ENCODE measurements at places on chromosomes 5 and 9.

DNA sequence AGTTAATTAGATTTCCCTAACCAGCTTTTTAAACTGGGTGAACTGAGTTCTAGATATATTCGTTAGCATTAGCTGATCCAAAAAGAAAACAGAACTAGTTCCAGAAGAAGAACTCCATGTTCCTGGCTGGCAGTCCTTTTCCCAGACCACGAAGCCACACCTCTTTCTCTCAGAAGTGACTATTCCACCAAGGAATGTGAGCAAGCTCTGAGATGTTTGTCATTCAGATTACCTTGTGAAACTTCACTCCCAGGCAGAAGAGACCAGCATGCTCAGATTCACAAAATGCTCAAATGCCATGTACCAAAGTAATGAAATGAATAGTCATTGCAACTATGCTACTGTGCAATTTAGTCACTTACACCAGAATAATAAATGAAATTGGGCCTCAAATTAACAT, 4.4 kb upstream of the SSBP2 start:
- no peak for DNase-seq

- DNase-seq, result no peak
Measured at GRCh38 chr9:69140123-69140735, 33.8 kb upstream of the TJP2 start.

- DNase-seq, result no peak
Measured at GRCh38 chr9:108551030-108551841, 304.6 kb downstream of the ACTL7B start.

GRCh38 chr5:5326115-5326758, 96.2 kb upstream of the ICE1 start:
- no peak for DNase-seq

- no peak for DNase-seq
Measured at GRCh38 chr5:173243831-173244305, 8.9 kb upstream of the NKX2-5 start.

DNA sequence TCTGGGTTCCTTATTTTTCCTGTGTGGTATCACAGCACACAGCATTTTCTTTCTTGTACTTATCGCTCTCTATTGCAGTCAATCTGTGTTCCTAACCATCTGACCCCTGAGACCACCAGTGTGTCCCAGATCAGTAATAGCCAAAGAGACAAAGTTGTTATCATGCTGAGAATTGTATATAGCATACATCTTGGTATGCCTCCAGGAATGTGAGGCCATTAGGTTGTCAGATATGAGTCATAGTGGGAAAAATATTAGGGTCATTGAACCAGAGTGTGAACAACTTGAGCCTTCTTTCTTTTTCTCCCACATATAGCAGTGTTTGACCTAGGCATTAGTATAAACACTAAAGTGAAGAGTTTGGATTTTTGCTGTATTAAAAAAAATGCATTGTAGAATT, 106.3 kb downstream of the NDUFAF2 start:
- DNase-seq, result no peak

DNA sequence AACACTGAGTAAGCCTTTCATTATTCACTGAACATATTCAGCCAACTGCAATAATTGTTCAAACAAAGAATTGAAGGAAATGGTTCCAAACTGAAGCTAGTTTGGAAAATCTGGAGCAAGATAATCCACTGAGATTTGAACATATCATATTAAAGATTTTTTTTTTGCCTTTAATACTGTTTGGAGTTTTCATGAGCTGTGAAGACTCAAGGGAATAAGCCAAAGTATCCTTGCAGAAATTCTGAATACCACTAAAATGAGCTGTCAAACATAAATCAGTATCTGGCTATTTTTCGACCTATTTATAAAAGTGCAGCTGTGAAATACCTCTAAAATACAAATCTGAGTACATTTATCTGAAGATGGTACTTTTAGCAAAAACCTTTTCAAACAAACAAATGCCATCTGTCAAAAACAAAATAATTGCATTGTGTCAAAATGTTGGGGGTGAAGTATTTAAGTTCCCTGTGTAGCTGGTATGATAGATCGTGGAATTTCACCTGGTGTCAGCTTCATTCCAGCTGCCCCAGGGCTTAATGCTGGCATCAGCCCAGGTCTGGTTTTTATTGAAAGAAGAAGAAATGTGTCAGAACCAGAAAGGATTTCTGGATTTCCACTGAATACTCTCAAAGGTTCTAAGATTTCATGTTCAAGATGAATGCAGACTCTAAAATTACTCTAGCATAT, 149.0 kb upstream of the GRAMD2B start:
- DNase-seq, result no peak

DNA sequence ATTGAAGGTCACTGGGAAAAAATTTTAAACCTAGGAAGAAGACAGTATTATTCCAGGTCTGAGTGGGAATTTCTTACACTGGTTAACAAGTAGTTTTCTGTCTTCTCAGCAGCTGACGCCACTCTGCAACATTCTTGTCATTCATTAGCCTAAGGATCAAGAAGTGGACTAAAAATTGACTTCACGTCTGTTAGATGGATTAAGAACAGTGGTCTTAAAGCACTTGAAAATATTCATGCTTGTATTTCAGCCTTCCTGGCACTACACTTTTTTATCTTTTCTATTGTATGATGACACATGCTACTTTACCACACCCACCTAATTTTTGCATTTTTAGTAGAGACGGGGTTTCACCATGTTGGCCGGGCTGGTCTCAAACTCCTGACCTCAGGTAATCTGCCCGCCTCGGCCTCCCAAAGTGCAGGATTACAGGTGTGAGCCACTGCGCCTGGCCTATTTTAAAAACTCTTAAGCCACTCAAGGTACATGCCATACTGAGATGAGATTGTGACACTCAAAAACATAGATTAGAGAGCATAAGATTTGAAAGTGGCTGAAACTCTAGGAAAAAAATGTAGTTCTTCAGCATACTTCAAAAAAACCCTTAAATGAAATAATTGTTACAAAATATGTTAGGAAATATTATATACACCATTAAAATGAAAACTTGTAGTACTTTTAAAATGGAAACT, 8.4 kb downstream of the MATR3 start:
- no peak for DNase-seq

DNA sequence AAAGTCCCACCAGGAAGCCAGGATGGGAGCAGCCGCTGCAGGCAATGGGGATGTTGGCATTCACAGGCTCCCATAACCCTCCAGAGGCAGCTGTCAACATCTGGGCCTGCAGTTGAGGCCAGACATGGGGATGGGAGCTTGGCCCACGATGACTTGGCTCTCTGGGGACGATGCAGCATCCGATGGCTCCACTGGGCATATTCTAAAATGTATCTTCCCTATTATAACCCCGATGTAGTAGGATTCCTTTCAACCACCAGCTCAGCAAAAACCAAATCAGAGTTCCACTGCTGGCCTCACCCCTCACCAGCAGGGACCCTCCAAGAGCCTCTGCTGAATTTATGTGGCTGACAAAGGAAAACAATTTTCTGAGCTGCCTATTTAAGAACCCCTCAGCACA, 7.1 kb downstream of the SPRY4 start:
- no peak for DNase-seq
